ENCODE measurements at places on chromosomes 13 and 19.
A peak's percentile ranks its signal among the peaks of the same experiment; 100 is the strongest.

DNA sequence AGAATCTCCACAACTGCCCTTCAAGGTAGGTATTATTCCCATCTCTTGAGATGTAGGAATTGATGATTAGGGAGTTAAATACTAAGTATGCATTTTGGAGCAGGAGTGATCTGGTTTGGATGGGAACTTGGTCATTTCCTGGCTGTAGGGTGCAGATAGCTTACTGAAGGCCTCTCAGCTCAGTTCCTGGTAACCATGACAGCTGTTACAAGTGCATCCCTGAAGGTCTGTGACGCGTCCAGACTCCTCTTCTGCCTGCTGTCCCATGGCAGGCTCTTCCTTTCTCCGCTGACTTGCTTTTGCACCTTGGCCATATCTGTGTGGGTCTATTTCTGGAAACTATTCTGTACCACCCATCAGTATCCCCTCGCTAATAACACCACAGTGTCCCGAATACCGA, 387.8 kb downstream of the ZNF536 start:
- H3K36me3 ChIP-seq = no peaks in the 10 kb centered on the region
- H3K4me3 ChIP-seq = no peak overlapping the region
- no peaks in the 10 kb centered on the region for H3K27me3 ChIP-seq
- no peak for DNase-seq
- no peak overlapping the region for H3K27ac ChIP-seq
- no peaks in the 10 kb centered on the region for H3K4me1 ChIP-seq

DNA sequence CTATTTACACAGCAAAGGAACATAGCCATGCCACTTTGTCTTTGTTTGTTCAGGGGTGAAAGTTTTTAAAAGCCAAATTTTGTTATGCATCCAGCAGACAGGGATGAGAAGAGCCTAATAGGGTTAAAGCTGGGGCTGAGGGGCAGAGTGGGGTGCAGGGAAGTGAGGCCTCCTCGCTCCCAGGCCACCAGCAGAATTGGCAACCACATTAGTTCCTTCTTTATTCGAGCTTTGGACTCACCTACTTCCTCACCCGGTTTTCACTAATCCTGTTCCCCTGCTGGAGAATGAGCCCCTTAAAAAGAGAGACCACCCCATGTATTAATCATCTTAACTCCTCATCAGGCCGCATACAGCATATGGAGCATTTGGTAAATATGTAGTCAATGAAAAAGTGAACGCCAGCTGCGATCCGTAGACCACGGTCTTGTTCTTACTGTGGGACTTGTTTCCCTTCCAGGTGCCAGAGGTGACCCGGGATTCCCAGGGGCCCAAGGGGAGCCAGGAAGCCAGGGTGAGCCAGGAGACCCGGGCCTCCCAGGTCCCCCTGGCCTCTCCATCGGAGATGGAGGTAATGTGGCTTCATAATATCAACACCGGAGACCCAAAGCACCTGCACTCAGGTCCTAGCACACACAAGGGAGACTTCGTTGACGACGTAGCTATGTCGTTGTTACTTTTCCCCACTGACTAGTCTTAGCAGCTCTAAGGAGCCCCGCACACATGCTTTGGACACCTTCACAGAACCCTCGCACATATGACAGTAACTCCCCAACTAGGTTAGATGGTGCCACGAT, 112.1 kb downstream of the RAB20 start:
- no peaks in the 10 kb centered on the region for H3K4me1 ChIP-seq
- no peak overlapping the region for H3K27ac ChIP-seq
- H3K27me3 ChIP-seq = no peaks in the 10 kb centered on the region

GRCh38 chr19:42140125-42140754, 8.0 kb upstream of the POU2F2 start:
- H3K4me1 ChIP-seq = no peaks in the 10 kb centered on the region
- peaks cover 21% of the 10 kb centered on the region for H3K27me3 ChIP-seq
- H3K27ac ChIP-seq = no peak overlapping the region
- no peaks in the 10 kb centered on the region for H3K36me3 ChIP-seq
- H3K4me3 ChIP-seq = no peak overlapping the region

- no peak overlapping the region for H3K4me3 ChIP-seq
- no peaks in the 10 kb centered on the region for H3K4me1 ChIP-seq
- DNase-seq = no peak
- no peak overlapping the region for H3K27ac ChIP-seq
- H3K27me3 ChIP-seq = peaks cover 1% of the 10 kb centered on the region
These were observed 191.4 kb downstream of the COL4A1 start for GRCh38 chr13:110115591-110115990.

DNA sequence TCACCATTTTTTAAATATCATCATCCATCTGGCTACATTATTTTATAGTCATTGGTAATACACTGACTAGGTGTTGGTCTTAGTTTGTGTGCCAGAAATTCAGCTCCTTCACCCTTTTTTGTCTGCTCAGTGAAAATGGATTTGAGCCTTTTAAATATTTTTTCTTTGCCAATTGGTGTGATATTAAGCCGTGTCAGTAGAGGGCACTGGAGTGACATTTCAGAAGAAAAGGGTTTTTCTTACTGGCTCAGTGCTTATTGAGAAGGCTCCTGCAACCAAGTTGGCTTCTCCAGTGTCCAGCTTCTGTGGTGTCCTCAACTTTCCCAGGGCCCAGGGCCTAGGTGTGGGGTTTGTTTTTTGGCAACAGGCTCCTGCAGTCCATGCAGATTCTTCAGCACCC, 546.6 kb downstream of the DACH1 start:
- no peak overlapping the region for H3K27ac ChIP-seq
- no peaks in the 10 kb centered on the region for H3K36me3 ChIP-seq
- no peaks in the 10 kb centered on the region for H3K27me3 ChIP-seq
- no peak overlapping the region for H3K4me3 ChIP-seq

- no peak for DNase-seq
- no peak overlapping the region for H3K27ac ChIP-seq
- H3K27me3 ChIP-seq = no peaks in the 10 kb centered on the region
- H3K36me3 ChIP-seq = no peaks in the 10 kb centered on the region
These were observed 19.6 kb downstream of the HMGB1 start for GRCh38 chr13:30446126-30446500.

DNA sequence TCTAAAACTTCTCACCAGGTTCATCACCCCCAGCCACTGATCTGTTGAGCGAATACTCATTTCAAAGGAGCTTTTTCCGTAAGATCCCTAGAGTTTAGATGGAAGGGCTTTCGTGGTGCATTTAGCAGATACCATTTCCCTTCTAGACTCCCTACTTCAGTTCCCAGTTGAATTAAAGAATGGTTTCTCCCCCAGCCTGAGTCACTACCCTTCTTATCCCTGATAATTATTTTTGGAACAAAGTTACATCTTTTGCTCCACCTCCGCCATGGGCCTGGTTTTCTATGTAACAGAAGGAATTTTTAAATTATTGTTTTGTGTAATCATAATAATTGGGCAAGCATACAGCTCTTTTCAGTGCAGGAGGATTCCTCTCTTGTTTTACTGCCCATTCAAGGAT, 22.0 kb downstream of the USPL1 start:
- no peak overlapping the region for H3K4me3 ChIP-seq
- no peaks in the 10 kb centered on the region for H3K4me1 ChIP-seq
- H3K36me3 ChIP-seq = peaks cover 13% of the 10 kb centered on the region
- H3K27me3 ChIP-seq = no peaks in the 10 kb centered on the region
- DNase-seq = no peak

- no peaks in the 10 kb centered on the region for H3K27me3 ChIP-seq
- H3K36me3 ChIP-seq = peaks cover 2% of the 10 kb centered on the region
- H3K4me3 ChIP-seq = no peak overlapping the region
- no peak overlapping the region for H3K27ac ChIP-seq
- DNase-seq = no peak
These were observed 60.0 kb upstream of the GPR183 start for GRCh38 chr13:99367106-99367616.

GRCh38 chr13:45396533-45397095, 21.6 kb downstream of the SLC25A30 start:
- DNase-seq = no peak
- no peak overlapping the region for H3K4me3 ChIP-seq
- no peaks in the 10 kb centered on the region for H3K4me1 ChIP-seq
- no peaks in the 10 kb centered on the region for H3K27me3 ChIP-seq

- H3K36me3 ChIP-seq = peaks cover 7% of the 10 kb centered on the region
- H3K27ac ChIP-seq = peak overlapping the region; percentile 82
- H3K4me3 ChIP-seq = peak overlapping the region; percentile 75
- no peaks in the 10 kb centered on the region for H3K27me3 ChIP-seq
- DNase-seq = peak; percentile 19
These were observed 940 bp upstream of the DCUN1D2 start for GRCh38 chr13:113491418-113491883.

DNA sequence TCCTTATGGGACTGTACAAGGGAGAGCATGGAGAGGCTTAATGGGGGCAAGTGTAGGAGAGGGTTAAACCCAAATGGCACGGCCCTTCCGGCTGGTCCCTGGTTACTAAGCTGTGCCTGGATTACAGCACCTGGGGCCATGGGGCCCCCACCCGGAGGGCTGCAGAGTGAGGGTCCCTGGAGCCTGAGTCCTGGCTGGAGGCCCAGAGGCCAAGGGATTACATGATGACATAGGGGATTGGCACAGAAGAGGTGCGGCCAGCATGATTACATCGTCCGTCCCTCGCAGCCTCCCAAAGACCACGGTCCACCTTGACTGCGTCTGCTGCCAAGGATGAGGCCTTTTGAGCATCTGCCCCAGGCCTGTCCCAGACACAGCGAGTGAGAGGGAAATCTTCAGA, 149.4 kb downstream of the URI1 start:
- no peaks in the 10 kb centered on the region for H3K36me3 ChIP-seq
- DNase-seq = no peak
- no peak overlapping the region for H3K4me3 ChIP-seq

DNA sequence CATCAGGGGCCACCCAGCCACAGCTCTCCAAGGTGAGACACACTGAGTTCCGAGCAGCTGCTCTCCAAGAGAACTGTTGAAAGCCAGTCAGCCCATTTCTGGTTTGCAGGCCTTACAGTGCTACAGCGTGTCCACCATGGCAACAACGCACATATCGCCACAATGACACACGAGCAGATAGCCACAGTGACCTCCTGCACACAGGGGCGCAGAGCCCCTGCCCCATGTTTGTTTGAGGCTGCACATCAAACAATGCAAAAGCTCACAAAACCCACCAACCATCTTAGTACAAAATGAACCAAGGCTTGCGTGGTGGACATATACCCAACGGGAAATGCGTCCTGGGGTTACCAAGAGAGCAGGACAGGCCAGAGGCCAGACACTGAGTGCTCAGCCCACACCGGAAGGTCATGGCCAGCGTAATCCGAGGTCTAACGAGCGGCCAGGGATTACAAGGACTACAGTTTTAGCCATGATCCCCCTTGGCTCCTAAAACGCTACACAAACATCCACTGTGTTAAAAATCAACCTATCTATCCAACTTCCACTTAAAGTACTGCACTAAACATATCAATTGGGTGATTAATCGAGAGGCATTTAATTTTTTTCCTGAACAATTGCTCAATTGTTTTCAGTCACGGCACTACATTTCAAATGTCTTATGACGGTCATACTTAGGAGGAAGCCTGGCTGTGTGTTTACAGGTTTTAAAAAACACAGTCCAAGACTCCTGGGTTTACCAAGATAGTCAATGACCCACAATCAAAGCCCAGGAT, 56.0 kb downstream of the STK24 start:
- H3K36me3 ChIP-seq = peaks cover 46% of the 10 kb centered on the region
- DNase-seq = no peak
- H3K4me1 ChIP-seq = peaks cover 37% of the 10 kb centered on the region
- no peak overlapping the region for H3K4me3 ChIP-seq

DNA sequence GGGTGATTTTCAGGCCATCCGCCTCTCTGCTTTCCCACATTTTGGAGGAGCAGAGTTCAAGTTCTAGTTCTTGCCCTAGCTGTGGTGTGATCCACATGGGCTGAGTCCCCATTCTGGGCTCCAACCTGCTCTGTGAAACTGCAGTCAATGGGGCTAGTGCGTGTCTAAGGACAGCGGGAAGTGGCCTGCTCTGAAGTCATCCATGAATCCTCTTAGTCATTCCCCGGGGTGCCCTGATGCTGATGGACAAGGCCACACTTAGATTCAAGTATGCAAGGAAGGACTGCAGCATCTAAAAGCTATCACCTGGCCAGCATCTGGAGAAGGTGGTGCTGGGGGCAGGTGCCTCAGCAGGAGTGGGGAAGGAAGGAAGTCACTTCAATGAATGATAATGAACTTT, 94.6 kb downstream of the TSHZ3 start:
- no peaks in the 10 kb centered on the region for H3K27me3 ChIP-seq
- H3K4me3 ChIP-seq = no peak overlapping the region
- H3K36me3 ChIP-seq = no peaks in the 10 kb centered on the region
- H3K4me1 ChIP-seq = no peaks in the 10 kb centered on the region
- H3K27ac ChIP-seq = no peak overlapping the region
- DNase-seq = no peak

DNA sequence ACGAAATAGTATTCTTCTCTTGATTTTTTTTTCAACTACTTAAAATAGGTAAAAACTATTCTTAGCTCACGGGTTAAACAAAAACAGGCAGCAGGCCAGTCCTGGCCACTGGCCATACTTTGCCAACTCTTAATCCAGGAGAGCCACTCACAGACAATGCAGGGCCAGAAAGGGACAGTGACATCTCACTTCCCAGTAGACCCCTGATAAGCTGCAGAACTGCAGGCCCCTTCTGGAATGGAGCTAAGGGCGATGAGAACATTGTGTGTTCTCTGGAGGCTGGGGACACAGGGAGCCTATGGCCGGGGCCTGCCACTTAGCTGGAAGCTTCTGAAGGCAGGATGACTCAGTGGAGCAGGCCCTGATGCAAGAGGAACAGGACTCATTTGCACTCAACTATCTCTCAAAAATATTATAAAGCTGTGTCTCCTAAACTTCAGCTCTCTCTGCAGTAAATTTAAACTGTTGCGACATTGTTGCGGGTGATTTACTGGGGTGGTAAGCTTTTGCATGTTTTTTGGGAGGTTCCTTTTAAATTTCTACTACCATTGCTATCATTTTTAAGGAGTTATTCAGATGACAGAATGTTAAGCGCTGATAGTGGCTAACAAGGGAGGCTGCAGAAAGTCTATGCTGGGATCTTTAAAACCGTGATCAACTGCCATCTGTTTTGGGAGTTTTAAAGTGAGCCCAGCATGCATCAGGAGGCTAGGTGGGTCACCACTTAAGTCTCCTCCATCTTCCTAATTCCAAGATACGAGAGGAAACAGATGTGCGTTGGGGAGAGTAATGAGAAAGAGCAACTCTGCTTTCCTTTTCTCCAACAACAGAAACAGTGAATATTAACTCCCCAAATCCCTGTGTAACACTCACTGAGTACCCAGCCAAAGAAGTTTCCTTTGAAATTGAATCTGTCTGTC, 33.2 kb upstream of the KATNAL1 start:
- no peak overlapping the region for H3K4me3 ChIP-seq
- H3K36me3 ChIP-seq = no peaks in the 10 kb centered on the region

Data from small intestine (tissue), 16 donors.